MM.1S (cell line): ENCODE measurements at places on chromosomes 5 and 9.

GRCh38 chr5:62167561-62168057, 138.4 kb upstream of the KIF2A start:
- no peak for DNase-seq
- no peaks in the 10 kb centered on the region for H3K36me3 ChIP-seq
- H3K27me3 ChIP-seq = no peaks in the 10 kb centered on the region
- H3K4me3 ChIP-seq = no peak overlapping the region
- no peak overlapping the region for H3K27ac ChIP-seq

GRCh38 chr9:35103660-35104191, 795 bp upstream of the STOML2 start:
- H3K4me3 ChIP-seq = peak overlapping the region; percentile 86
- H3K27me3 ChIP-seq = no peaks in the 10 kb centered on the region
- peaks cover 11% of the 10 kb centered on the region for H3K4me1 ChIP-seq
- peak overlapping the region; percentile 83 for H3K27ac ChIP-seq

- H3K4me3 ChIP-seq = no peak overlapping the region
- DNase-seq = peak; percentile 53
- H3K36me3 ChIP-seq = no peaks in the 10 kb centered on the region
- H3K27ac ChIP-seq = no peak overlapping the region
- no peaks in the 10 kb centered on the region for H3K27me3 ChIP-seq
- no peaks in the 10 kb centered on the region for H3K4me1 ChIP-seq
Measured at GRCh38 chr5:36089989-36090388, 23.3 kb upstream of the UGT3A2 start.

GRCh38 chr5:72662305-72662704, 154.2 kb upstream of the TNPO1 start:
- H3K36me3 ChIP-seq = no peaks in the 10 kb centered on the region
- no peak overlapping the region for H3K27ac ChIP-seq
- no peaks in the 10 kb centered on the region for H3K4me1 ChIP-seq
- no peaks in the 10 kb centered on the region for H3K27me3 ChIP-seq
- no peak for DNase-seq
- no peak overlapping the region for H3K4me3 ChIP-seq

- H3K36me3 ChIP-seq = no peaks in the 10 kb centered on the region
- H3K27ac ChIP-seq = no peak overlapping the region
- peaks cover 11% of the 10 kb centered on the region; the same call in 1 of the 2 replicates for H3K27me3 ChIP-seq
- no peak overlapping the region for H3K4me3 ChIP-seq
Measured at GRCh38 chr5:179280095-179280490, 65.2 kb downstream of the ADAMTS2 start.

DNA sequence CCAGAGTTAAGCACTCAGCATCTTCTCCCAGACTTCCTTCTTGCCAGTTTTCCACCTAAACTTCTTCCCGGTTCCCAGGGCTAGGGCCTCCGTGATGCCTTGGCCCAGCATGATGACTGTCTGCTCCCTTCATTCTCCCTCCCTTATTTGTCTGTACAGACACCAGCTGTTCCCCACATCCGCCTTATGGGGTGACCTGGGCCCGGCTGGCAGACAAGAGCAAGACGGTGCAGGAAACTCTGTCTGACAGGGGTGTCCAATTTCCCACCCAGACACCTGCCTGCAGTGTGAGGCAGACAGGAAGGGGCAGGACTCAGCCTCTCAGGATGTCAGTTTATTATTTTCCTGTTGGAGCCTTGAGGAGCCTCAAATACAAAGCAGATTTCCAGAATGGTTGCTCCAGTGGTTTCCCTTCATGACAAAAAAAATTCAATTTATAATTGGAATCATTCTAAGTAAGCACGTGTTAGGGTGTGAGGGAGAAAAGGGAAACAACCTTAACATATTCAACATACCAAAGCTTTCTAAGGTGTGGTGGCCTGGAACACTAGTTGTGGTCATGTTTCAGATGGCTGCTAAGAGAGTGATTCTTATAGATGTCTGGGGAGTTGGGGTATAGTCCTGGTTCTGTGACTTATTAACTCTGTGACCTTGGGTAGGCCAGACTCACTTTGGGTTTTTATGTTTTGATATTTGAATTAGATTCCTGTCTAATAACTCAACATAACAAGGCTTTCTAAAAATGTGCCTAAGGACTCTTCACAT, 234.5 kb downstream of the PAPPA start:
- no peak overlapping the region for H3K27ac ChIP-seq
- H3K4me3 ChIP-seq = no peak overlapping the region
- H3K4me1 ChIP-seq = no peaks in the 10 kb centered on the region
- no peaks in the 10 kb centered on the region for H3K36me3 ChIP-seq
- no peaks in the 10 kb centered on the region for H3K27me3 ChIP-seq
- no peak for DNase-seq

DNA sequence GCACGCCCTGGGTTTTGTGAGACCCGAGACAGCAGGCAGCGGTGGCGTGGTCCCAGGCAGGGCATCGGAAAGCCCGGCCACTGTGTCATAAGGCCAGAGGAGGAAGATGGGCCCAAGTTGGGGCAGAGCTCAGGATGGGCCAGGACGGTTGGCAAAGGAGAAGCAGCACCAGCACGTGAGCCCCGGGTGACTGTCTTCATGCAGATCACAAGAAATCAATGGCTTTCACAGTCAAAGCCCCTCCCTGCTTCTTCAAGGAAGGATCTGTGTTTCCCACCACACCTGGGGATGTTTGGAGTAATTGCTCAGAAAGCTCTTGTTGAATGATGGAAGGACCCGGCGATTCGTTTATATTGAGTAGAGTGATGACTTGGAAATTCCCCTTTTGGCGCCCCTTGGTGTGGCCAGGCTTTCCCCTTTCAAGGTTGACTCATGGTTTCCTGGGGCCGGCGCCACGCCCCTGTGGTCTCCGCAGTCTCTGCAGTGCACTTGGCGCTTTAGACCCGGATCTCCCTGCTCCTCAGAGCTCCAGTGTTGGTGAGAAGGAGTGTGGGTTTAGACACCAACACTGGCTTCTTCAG, 52.1 kb downstream of the IL31RA start:
- no peak overlapping the region for H3K27ac ChIP-seq
- H3K27me3 ChIP-seq = no peaks in the 10 kb centered on the region
- H3K36me3 ChIP-seq = no peaks in the 10 kb centered on the region
- DNase-seq = no peak

GRCh38 chr5:180642779-180643178, 6.6 kb downstream of the FLT4 start:
- no peak overlapping the region for H3K27ac ChIP-seq
- no peak for DNase-seq
- no peaks in the 10 kb centered on the region for H3K36me3 ChIP-seq
- no peaks in the 10 kb centered on the region for H3K4me1 ChIP-seq

GRCh38 chr5:169164481-169164925, 136.4 kb downstream of the SLIT3 start:
- no peak overlapping the region for H3K27ac ChIP-seq
- no peaks in the 10 kb centered on the region for H3K27me3 ChIP-seq
- DNase-seq = no peak
- H3K36me3 ChIP-seq = no peaks in the 10 kb centered on the region
- no peak overlapping the region for H3K4me3 ChIP-seq
- no peaks in the 10 kb centered on the region for H3K4me1 ChIP-seq

GRCh38 chr9:34983209-34983608, 6.3 kb upstream of the DNAJB5 start:
- peak; percentile 31 for DNase-seq
- H3K4me3 ChIP-seq = no peak overlapping the region
- no peaks in the 10 kb centered on the region for H3K27me3 ChIP-seq
- no peak overlapping the region for H3K27ac ChIP-seq
- H3K4me1 ChIP-seq = peaks cover 5% of the 10 kb centered on the region; the same call in 1 of the 2 replicates

DNA sequence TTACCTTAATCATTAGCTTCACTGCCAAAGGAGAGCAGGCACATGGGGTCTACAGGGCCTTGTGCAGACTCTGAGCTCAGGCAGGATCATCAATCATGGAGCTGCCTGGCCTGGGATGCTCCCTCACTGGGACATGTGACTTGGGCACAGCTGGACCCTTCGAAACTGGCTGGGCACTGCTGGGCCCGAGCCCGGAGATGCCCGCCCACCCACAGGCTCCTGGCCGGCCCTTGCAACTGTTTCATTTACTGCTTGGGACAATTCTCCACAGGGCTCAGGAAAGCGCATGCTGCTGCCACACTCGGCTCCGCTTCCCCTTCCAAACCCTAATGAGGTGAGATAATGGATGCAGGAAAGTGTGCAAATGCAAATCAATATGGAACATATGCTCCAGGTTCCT, 387.5 kb downstream of the TRIM36 start:
- H3K27me3 ChIP-seq = no peaks in the 10 kb centered on the region
- no peaks in the 10 kb centered on the region for H3K4me1 ChIP-seq
- no peak overlapping the region for H3K4me3 ChIP-seq
- no peaks in the 10 kb centered on the region for H3K36me3 ChIP-seq
- H3K27ac ChIP-seq = no peak overlapping the region

DNA sequence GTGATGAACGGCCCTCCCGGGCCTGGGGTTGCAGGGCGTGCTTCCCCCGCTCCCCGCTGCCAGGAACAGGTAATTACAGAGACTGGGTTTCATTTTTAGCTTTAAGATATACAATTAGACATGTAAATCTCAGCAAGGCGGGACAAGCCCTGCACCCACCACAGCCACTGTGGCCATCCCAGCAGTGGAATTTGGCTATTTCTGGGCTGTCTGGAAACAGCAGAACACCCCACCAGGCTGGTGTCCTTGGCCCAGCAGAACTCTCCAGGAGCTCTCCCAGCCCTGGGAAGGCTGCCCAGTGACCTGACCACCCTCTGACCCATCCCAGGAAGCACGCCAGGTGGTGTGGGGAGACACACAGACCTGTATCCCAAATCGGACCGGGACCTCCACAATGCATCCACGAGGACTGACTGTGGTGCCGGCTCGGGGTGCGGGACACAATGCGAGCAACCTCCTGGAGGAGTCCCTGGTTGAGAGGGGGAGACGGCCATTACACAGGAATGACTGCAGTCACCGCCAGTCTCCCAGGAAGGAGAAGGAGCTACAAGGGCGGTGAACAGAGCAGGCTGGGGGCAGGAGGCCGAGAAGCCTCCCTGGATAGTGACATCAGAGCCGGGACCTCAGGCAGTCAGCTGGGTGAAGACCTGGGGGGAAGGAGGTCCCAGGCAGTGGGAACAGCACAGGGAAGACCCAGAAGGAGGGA, 17.3 kb downstream of the EEIG1 start:
- DNase-seq = no peak
- no peaks in the 10 kb centered on the region for H3K27me3 ChIP-seq

DNA sequence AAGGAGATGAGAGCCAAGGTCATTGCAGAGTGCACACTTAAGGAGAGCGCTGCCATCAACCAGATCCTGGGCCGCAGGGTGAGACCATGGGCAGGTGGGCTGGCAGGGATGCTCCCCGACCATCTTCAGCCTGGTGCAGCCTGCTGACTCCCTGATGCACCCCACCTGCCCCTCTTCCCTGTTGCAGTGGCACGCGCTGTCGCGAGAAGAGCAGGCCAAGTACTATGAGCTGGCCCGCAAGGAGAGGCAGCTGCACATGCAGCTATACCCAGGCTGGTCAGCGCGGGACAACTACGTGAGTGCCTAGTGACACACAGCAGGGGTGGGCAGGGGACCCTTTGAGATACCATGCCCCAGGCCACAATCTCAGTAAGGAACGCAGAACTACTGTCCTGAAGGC, 28.3 kb downstream of the TCF7 start:
- DNase-seq = no peak
- no peak overlapping the region for H3K4me3 ChIP-seq
- peaks cover 12% of the 10 kb centered on the region for H3K4me1 ChIP-seq
- no peak overlapping the region for H3K27ac ChIP-seq
- H3K27me3 ChIP-seq = no peaks in the 10 kb centered on the region

- no peaks in the 10 kb centered on the region for H3K36me3 ChIP-seq
- no peaks in the 10 kb centered on the region for H3K27me3 ChIP-seq
- no peak overlapping the region for H3K27ac ChIP-seq
- no peak overlapping the region for H3K4me3 ChIP-seq
Measured at GRCh38 chr5:157201857-157202256, 21.2 kb downstream of the ITK start.

DNA sequence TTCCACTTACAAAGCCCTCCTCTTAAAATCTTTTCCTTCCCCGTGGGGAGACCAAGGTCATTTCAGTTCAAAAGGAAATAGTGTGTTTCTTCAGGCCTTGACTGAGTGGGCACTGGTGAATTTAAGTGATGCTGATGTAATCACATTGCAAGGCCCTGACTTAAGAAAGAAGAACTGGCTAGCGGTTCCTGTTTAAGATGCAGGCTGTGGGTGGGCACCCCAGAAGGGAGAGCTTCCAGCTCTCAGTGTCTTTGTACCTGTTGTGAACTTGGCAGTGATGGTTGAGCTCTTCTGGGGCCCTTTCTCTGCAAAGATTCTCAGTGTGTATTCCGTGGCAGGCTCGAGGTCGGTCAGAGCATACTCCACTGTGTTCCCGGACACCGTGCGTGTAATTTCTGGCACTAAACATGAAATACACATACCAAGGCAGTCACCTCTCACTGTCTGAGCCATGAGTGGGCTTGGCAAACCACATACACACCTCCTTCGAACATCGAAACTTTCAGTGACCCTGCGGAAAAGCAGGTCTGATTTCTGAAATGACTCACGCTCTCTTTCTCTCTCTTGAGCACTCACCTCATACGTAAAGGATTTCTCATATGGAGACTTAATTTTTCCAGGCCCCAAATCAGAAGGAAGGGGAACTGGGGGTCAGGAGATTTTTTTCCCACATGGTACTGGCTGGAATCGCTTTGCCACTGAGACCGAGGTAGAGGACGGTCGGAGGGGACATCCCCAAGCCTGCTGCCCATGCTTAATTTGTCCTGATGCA, 81.9 kb downstream of the TNC start:
- no peaks in the 10 kb centered on the region for H3K36me3 ChIP-seq
- 0 out of 2 replicates have a peak overlapping the region, but pooled peaks have one; percentile 6 for H3K4me3 ChIP-seq
- peaks cover 21% of the 10 kb centered on the region; the same call in 1 of the 2 replicates for H3K4me1 ChIP-seq
- H3K27me3 ChIP-seq = no peaks in the 10 kb centered on the region

GRCh38 chr5:143054480-143054941, 284.3 kb downstream of the ARHGAP26 start:
- H3K27ac ChIP-seq = peak overlapping the region; percentile 87
- peaks cover 76% of the 10 kb centered on the region for H3K4me1 ChIP-seq
- H3K4me3 ChIP-seq = peak overlapping the region; percentile 23
- H3K36me3 ChIP-seq = no peaks in the 10 kb centered on the region
- DNase-seq = peak; percentile 74
- no peaks in the 10 kb centered on the region for H3K27me3 ChIP-seq

- H3K4me3 ChIP-seq = no peak overlapping the region
- peak; percentile 31 for DNase-seq
- H3K4me1 ChIP-seq = peaks cover 4% of the 10 kb centered on the region; the same call in 1 of the 2 replicates
- no peaks in the 10 kb centered on the region for H3K27me3 ChIP-seq
- no peaks in the 10 kb centered on the region for H3K36me3 ChIP-seq
Measured at GRCh38 chr5:86880344-86880743, 262.6 kb downstream of the COX7C start.

DNA sequence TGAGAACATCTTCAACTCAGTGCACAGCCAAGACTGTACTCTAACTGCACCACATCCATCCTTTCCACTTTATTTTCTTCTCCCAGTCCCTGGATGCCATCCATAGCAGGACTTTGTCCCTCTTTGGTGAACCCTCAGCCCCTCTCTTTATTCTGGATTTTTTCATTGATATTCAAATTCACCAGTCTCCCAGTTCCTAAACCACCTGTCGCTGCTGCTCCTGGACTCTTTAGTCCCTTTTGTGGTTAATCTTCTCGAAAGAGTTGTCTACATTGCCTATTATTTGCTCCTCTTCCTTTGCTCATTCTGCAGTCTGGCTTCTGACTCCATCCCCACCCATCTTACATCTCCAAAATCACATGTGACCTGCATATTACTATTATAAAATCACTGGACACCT, 59.4 kb upstream of the ZSWIM6 start:
- no peak overlapping the region for H3K27ac ChIP-seq
- no peak for DNase-seq
- H3K36me3 ChIP-seq = no peaks in the 10 kb centered on the region
- peaks cover 6% of the 10 kb centered on the region; the same call in 1 of the 2 replicates for H3K4me1 ChIP-seq
- H3K4me3 ChIP-seq = no peak overlapping the region
- no peaks in the 10 kb centered on the region for H3K27me3 ChIP-seq
